ENCODE measurements at places on chromosomes 5 and 9.

DNA sequence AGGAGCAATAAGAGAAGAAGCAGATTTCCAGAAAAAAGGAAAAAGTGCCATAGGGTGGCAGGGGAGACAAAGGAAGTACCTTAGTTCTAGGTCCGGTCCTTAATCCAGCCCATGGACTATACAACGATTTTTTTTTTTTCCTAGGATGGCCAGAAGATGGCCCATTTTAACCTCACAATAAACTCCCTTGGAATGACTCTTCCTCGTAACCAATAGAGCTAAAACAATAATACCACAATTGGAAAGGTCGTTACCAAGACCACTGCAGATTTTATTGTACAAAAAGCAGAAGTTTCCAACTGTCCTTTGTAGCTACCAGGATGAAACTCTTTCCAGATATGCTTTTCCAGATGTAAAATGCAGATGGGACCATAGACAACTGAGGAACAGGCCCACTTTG lies 34.4 kb upstream of the SSBP2 start:
- DNase-seq: no peak

DNA sequence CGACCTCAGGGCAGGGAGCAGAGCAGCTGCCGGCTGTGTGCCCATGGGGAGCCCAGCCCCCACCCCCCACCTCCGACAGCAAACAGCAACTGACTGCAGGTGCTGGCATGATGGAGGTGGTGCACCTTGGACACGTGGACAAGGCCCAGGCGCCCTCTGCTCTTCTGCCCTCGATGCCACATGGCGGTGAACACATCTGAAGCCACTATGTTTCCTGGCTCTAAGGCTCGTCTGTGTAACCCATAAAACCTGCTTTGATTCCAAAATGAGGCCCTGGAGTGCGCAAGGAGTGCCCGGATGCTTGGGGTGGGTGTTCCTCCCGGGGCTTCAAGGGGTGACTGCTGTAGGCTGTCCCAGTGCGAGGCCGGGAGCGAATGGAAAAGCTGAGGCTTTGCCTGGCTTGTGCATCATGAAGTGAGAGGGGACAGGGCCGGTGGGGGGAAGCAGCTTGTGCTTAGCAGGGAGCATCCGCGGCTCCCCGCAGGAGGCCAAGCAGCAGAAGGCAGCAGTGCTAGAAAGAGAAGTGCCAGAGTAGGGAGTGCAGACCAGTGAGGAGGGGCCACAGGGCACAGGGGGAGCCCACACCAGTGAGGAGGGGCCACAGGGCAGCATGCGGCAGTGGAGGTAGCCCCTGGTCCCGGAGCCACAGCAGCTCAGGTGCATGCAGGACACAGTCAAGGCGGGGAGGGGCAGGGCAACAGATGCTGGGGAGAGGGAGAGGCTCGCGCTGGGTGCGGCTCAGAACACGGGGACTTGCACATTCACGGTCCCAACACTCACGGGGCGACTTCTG lies 30.0 kb downstream of the NKD2 start:
- no peak for DNase-seq

- peak; percentile 72 for DNase-seq
Observed at GRCh38 chr5:31470608-31471007, 61.3 kb downstream of the DROSHA start.

- no peak for DNase-seq
Observed at GRCh38 chr5:1814183-1815020, 13.2 kb downstream of the NDUFS6 start.

DNA sequence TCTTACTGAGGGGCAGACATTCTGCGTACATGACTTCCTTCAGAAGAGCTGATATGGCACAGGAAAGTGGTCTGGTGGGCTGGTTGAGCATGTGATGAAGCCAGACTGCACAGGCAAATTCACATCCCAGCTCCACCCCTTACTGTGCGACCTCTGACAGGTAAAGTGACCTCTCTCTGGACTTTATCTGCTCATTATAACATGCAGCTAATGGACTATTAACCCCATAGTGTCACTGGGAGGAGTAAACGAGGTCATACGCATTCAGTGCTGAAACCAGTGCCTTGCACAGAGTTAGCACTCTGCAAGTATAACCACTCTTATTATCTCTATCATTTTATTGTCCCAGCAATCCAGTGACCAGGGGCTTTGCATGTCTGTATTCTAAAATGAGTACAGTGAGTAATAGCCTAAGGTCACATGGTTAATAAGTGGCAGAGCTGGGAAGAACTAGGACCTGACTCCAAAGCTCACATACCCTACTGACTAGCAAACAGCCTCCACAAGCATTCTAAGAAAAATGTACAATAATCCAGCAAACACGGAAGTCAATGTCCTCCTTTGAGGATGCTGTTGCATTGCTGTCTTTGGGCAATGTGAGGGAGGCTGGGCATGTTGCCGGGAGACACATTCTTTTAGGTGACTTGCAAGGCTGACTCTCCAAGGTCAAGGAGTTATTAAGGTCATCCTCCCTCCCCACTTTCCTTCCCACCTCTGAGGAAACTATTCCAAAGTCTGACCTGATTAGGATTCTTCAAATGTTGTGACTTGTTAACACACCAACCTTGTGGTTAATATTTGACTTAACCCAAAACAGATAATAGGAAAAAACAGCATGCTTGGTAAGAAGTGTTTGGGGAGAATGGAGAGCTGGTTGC lies 19.0 kb downstream of the GLRX start:
- DNase-seq: no peak

- no peak for DNase-seq
Observed at GRCh38 chr9:126096340-126096739, 230.3 kb upstream of the MVB12B start.

GRCh38 chr5:10631316-10631996 lies 67.6 kb downstream of the ANKRD33B start:
- DNase-seq: no peak

DNA sequence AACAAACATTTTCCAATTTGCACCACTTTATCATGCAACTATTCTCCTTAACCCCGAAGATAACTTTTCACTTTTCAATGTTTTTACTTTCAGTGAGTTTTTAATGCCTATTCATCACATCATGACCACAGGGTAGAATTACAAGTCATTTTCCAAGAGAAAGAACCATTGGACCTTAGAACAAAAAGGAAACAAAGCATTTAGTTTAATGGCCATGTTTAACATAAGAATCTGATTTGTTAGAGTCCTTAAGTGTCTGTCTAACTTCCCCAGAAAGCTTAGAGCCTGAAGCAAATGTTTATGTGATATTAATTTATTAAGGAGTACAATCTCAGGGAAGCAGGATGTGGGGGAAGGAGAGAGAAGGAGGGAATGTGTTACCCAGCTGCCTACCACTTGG lies 325.8 kb upstream of the RIOK2 start:
- no peak for DNase-seq
